ENCODE measurements at places on chromosomes 13 and 19.

DNA sequence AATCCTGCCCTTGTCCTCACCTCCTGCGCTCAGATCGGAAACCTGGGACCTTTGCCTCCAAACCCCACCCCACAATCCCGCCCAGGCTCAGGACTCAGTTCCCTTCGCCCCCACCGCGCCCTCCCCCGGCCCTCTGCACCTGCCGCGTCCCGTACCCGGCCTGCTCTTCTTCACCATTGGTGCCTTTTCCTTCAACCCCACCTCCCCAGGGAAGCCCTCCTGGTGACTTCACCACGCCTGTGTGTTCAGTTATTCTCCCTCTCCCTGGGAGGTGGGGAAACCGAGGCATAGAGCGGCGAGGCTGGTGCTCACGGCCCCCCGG lies 19.3 kb upstream of the TCF3 start:
- DNase-seq: no peak

GRCh38 chr13:78383071-78383484 lies 220.3 kb downstream of the POU4F1 start:
- no peak for DNase-seq

DNA sequence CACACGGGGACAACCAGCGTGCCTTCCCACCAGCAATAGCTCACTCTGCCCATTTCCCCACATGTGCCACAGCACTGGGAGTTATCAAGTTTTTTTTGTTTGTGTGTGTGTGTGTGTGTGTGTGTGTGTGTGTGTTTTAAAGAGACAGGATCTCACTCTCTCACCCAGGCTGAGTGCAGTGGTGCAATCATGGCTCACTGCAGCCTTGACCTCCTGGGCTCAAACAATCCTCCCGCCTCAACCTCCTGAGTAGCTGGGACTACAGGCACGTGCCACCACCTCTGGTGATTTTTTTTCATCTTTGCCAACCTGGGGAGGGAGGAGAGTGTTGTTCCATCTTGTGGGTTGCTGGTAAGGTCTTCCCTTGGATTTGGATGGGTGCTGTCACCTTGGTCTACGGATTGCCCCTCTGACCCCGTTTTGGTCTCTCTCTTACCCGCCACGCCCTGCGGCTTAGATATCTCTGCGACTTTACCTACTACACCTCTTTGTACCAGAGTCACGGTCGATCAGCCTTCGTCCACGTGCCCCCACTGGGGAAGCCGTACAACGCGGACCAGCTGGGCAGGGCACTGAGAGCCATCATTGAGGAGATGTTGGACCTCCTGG lies 22.6 kb downstream of the PGPEP1 start:
- no peak for DNase-seq

GRCh38 chr19:42498169-42498757 lies 30.0 kb downstream of the CEACAM1 start:
- no peak for DNase-seq

DNA sequence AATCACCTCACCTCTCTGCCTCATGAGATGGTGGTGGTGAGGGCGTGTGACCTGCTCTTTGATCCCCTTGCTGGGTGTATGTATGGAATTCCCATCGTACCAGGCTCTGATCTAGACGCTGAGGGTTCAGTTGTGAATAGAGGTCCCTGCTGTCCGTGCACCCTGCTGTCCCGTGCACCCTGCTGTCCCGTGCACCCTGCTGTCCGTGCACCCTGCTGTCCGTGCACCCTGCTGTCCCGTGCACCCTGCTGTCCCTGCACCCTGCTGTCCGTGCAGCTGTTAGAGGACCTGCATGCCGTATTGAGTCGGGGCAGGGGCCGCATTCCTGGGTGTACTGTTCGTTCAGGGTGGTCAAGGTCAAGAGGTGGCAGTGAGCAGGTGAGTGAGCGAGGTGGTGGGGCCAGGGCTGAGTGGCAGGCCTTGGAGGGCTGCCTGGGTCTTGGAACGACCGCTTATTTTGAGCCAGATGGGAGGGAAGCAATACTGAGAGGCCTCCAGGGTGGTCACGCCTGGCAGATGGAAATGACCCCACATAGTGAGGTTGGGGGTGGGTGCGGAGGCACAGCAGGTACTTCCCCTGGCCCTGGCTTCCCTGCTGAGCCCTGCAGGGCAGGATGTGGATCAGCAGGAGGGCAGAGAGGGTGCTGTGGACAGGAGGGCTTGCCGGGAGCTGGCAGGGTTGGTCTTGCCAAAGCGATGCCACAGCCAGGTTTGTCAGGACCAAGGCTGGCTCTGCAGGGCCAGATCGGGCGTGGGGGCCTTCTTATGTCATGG lies 4.6 kb upstream of the EPN1 start:
- DNase-seq: no peak

DNA sequence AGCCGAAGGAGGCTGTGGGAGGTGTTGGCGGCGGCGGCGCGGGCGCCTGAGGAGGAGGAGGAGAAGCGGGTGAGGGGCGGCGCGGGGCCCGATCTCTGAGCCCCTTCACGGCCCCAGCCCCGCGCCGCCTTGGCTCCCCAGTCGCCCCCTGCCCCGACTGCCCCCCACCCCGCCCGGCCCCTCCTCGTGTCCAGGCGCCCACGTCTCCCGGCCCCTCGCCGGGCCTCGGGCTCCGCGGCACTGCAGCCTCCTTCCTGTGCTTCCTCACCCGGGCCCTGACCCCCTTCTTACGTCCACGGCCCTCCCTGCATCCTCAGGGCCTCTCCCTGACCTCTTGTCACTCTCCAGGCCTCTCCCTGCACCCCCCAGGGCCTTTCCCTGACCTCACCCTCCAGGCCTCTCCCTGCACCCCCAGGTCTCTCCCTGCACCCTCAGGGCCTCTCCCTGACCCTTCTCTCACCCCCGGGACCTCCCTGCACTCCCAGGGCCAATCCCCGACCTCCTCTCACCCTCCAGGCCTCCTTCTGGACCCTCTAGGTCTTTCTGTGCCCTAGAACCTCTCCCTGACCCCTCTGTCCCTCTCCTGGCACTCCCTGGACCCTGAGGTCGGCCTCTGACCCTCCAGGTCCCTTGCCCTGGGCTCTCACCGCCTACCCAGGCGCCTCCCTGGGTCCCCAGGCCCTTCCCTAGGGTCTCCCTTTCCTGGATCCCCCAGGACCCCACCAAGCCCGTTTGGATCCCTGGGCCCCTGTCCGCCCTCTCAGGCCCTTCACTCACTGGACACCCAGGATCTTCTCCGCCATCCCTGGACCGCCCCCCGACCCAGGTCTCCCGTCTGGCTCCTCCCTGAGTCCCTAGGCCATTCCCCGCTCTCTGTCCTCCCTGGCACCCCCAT lies 460 bp downstream of the KMT5C start:
- DNase-seq: no peak

- no peak for DNase-seq
Measured at GRCh38 chr19:33667141-33667650, 45.4 kb downstream of the CHST8 start.

GRCh38 chr19:12784871-12785430 lies 6.3 kb upstream of the JUNB start:
- no peak for DNase-seq

DNA sequence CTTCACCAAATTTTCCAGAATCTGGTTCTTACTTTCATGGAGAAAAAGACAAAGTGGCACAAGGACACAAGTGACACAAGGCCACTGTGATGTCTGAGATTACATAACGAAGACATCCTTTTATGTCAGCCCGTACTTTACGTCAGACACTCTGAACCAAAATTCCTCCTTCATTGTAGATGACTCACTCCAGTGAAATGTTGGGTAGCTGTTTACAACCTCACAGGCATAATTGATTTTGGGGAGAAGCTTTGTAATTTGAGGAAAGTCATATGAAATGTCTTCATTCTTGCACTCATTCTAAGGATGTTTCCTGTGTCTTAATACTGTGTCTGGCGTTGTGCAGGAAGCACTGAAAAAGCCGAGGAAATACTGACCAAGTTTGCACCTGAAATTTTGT lies 20.0 kb upstream of the LGALS14 start:
- DNase-seq: no peak

GRCh38 chr13:80755910-80756309 lies 415.0 kb upstream of the SPRY2 start:
- DNase-seq: no peak

DNA sequence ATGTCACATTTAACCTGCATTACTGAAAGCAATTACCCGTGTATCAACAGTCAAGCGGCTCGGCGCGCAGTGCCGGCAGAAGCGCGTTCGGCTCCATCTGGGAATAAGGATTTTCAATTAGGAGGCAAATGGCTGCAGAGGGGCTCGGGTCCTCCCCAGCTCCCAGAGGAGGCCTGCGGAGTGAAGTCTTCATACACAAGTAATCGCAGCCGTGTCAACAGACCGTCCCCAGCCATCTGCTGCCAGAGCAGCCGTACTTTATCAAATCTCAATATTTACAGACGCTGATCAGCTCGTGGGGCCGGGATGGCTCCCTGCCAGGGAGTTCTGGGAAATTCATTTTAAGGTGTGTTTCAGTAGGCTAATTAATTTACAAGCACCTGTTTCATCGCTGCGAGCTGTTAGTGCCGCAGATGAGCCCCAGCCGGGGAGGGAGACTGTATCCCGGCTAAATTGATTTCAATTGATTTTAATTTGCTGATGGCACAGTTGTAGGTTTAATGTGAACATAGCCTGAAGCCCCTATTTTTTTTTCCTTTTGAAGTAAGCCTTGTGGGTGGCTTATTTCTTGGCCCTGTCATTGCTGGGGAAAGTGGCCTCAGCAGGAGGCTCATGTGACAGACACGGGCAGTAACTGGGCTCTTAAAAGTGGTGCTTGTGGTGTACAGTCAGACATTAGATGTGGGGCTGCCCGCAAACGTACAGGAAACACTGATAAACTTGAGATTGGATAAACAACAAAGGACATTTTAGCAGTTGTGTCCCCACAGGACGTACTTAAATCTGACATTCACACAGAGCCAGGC lies 252.7 kb downstream of the TEX29 start:
- DNase-seq: no peak

GRCh38 chr19:49064768-49065611 lies at the start of gene NTF4:
Gene NTF4 (minus strand): TSS chr19:49064818. CDS start chr19:49061997, 2,821 bp downstream.
- no peak for DNase-seq

- DNase-seq: no peak
Measured at GRCh38 chr13:78587395-78587794, 16.0 kb downstream of the POU4F1 start.

- no peak for DNase-seq
Measured at GRCh38 chr19:14758816-14759215, 19.5 kb downstream of the ADGRE2 start.

- no peak for DNase-seq
Measured at GRCh38 chr13:50616101-50616500, 227.4 kb downstream of the DLEU7 start.

DNA sequence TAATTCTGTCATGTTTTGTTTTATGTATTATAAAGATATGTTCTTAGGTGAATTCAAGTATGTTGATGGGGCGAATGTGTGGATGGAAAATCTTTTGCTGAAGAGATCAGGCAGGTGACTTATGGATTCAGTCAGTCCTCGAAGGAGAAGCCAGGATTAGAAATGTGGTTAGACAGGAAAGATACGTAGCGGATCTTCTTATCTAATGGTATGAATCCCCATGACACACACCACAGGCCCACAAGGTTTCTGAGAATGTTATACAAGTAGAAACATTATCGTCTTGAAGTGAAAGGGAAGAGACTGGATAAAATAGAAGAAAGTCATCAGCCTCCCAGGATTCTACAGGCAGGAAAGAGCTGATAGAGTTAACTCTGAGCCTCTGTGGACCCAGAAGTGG lies 69.0 kb upstream of the RFXAP start:
- no peak for DNase-seq

GRCh38 chr13:29571876-29572570 lies 23.5 kb downstream of the SLC7A1 start:
- no peak for DNase-seq

DNA sequence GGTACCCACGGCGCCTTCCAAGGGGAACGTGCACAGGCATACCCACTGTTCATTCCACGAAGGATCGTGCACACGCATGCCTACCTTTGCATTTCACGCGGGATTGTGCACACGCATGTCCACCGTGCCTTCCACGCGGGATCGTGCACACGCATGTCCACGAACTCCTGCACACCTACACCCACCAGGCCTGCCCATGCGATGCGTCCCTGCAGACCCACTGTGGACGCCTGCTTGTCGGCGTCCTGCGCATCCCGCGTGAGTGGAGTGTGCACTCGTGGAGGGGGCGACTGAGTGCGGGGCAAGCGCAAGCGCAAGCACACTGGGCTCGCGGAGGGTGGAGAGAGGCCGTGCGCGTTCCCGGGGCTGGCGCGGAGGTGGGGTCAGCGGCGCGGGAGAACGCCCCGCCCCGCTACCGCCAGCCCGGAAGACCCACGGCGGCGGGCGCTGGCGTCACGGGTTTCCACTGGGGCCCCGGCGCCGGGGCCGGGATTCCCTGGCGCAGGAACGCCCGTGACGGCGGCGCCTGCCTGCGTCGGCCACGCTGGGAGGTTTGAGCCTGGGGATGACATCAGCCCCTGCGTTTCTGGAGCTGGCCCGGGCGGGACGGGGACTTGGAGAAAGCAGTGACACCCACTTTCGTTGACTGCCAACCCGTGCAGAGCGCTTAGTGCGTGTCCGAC lies 18.7 kb downstream of the GADD45B start:
- DNase-seq: no peak

GRCh38 chr13:68888832-68889231 lies 1218.8 kb upstream of the ATXN8OS start:
- no peak for DNase-seq

GRCh38 chr19:53772943-53773342 lies 51.2 kb downstream of the NLRP12 start:
- DNase-seq: peak; percentile 23

- no peak for DNase-seq
Measured at GRCh38 chr19:51010066-51010795, 8.8 kb upstream of the KLK8 start.

- DNase-seq: no peak
Measured at GRCh38 chr19:28288572-28289264, 924.2 kb downstream of the UQCRFS1 start.

GRCh38 chr13:105579821-105580710 lies 955.4 kb downstream of the EFNB2 start:
- no peak for DNase-seq

- no peak for DNase-seq
Measured at GRCh38 chr13:27005976-27006518, 165.6 kb downstream of the USP12 start.

- no peak for DNase-seq
Measured at GRCh38 chr13:110173247-110173818, 133.6 kb downstream of the COL4A1 start.

DNA sequence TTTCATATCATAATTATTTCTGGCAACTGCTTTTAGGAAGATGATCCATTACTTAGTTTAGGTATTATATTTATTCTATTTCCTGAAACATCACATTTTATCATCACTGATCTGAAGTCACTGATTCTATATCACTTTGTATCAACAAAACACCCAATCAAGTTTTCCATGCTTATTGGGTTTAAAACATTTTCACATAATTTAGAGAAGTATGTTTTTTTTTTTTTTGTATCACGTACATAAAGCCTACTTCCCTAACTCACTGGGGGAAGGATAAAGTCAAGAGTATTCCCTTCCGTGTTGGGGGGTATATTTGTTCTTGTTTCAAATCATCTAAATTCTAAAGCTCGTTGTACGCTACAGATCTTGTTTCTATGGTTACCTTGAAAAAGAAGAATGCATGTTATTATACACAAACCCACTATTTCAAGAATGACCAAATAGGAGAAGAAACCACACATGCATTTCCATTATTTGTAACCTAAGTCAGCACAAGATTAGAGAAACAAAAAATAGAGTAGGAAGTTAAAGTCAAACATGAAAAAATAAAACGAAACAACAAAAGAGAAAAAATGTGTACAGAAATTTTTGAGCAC lies 637.2 kb upstream of the MIR17HG start:
- no peak for DNase-seq

GRCh38 chr19:39825531-39826076 lies 8.4 kb downstream of the DYRK1B start:
- DNase-seq: no peak

- DNase-seq: no peak
Measured at GRCh38 chr13:94678845-94679244, 33.5 kb downstream of the SOX21 start.

GRCh38 chr19:42794765-42795164 lies 29.3 kb upstream of the PSG8 start:
- no peak for DNase-seq
